ENCODE measurements at places on chromosomes 4 and X.
A peak's percentile ranks its signal among the peaks of the same experiment; 100 is the strongest.

DNA sequence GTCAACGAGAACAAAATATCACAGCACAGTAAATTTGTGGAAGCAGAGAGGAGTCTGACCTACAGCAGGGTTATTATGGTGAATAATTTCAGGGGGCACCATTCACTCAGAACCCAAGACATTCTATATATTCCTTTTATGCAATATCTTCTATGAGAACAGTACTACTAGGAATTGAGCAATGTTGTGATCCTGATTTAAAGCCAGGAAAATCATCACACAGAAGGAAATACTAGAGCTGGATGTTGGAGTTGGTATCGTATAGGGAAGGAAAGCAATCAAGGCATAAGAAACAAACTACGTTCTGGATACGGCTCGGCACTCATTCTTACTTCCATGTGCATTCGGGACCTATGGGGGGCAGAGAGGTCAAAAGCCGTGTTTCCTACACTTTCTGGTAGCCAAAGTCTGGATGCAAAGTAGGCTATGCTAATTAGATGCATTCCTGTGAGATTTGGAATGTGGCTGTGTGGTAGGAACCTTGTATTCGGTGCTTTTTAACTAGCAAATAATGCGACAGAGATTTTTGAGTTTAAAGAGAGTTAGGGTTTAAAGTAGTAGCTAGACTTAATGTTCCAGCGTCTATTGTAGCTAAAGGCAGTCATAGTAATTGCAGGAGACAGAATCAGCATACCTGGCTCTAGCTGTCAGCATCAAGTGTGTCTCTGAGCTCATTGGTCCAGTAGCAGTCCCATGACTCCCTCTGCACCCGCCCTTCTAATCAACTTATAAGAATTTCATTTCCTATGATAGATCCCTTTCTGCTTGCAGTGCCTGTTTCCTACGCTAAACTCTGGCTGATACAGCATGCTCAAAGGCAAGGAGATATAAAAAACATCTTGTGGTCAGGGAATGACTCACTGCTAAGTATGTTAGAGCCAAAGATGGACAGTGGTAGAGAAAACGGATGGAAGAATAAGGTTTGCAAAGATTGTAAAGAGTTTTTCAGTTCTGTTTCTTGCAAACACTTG, 43.3 kb upstream of the PDGFC start:
- DNase-seq = no peak

- DNase-seq = no peak
These were observed 53.9 kb upstream of the TENM3 start for GRCh38 chr4:182189103-182189878.

- no peak for DNase-seq
These were observed 158.9 kb downstream of the GC start for GRCh38 chr4:71625005-71625404.

- DNase-seq = no peak
These were observed 145.4 kb upstream of the RXFP1 start for GRCh38 chr4:158376106-158376840.

- DNase-seq = no peak
These were observed 11.5 kb downstream of the STK26 start for GRCh38 chrX:132034648-132035047.

GRCh38 chr4:2104556-2105345, 45.6 kb downstream of the NAT8L start:
- DNase-seq = no peak

GRCh38 chr4:113411496-113411938, 350.0 kb downstream of the CAMK2D start:
- DNase-seq = no peak

GRCh38 chr4:90542216-90542615, 415.0 kb downstream of the CCSER1 start:
- no peak for DNase-seq

GRCh38 chr4:176266026-176266425, 3.0 kb downstream of the ASB5 start:
- DNase-seq = no peak

DNA sequence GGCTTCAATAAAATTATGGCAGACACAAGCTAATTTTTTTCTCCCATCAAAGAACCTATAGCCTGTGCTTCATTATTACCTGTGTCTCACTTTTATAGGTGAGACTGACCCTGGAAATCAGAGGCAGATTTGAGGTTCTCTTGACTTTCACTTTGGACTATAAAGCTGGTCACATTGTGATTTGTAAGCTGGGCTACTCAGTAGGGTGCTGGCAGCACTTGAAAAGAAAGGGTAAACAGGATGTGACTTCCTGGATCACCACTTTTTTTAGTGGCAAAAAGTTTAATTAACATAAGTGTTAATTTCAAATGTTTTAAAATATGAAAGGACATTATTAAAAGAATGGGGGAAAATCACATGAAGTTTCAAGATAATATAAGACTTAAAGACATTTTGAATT, 50.6 kb upstream of the GATB start:
- DNase-seq = no peak

GRCh38 chrX:3638280-3638873, 75.1 kb downstream of the PRKX start:
- no peak for DNase-seq

DNA sequence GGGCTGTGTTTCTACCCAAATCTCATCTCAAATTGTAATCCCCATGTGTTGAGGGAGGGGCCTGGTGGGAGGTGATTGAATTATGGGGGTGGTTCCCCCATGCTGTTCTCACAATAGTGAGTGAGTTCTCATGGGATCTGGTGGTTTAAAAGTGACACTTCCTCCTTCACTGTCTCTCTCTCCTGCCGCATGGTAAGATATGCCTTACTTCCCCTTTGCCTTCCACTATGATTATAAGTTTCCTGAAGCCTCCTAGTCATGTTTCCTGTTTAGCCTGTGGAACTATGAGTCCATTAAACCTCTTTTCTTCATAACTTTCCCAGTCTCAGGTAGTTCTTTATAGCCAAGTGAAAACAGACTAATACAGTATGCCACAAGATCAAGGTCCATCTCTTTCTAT, 70.0 kb upstream of the MSX1 start:
- DNase-seq = no peak

- DNase-seq = peak; percentile 52
These were observed 2.4 kb downstream of the SPRY1 start for GRCh38 chr4:123398853-123399626.

DNA sequence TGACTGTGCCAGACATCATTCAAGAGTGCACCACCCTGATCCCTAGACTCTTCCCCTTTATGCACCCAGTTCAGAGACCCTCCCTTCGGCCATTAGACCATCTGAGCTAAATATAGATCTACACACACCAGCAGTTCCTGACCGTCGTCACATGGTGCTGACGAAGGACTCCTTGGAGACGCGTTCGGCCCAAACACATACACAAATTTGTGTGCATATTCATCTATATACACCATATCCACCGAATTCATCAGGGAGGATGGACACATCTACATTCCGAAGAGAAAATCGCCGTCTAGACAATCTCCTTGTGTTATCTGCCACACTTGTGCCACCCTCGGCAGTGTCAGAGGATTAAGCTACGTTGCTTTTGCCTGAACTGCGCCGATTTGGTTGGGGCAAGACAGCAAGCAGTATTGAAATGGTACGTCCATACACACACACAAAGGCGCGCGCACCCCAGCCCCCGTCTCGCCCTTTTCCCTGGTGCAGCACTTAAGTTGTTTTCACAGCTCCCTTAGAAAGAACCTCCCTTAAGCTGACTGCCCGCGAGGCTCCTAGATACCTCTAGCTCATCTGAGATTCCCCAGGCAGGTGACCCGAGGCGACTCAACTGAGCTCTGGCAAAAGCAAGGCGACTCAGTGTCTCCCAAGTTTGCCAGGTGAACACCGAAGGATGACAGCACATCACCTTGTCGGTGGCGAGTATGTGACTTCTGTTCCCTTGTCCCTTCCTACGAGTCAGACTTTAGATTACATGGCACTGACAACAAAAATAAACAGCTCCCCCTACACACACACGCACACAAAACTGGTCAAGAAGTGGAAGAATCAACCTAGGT, 1.0 kb downstream of the RASGEF1B start:
- DNase-seq = peak; percentile 53

DNA sequence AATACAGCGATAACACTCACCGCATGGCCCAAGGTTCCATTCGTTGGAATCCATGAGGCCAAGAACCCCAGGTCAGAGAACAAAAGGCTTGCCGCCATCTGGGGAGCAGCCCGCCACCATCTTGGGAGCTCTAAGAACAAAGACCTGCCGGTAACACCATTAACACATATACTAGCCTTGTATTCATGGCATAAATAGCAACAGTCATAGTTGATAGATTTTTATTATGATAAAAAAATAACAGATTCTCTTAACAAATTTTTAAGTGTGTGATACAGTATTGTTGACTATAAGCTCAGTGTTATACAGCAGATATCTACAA, 309.4 kb downstream of the GLUD2 start:
- no peak for DNase-seq

DNA sequence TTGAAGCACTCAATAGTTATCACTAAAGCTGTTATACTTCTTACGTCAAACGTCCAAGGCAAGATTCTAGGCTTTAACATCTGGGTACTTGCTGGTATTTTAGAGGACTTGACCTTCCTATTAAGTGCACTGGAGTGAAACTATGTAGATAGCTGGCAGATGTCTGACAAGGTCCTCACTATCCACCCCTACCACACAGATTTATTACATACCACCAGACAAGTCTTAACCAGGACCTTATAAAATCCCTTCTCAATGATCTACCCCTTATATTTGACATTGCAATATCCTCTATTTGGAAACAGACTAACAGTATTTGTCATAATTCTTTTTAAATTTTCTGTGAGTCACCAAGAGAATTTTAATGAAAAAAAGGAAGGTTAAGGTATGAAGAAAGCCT, 78.8 kb downstream of the PDGFC start:
- DNase-seq = no peak

- DNase-seq = peak; percentile 42
These were observed 29.4 kb downstream of the IRF2 start for GRCh38 chr4:184444953-184445309.

GRCh38 chr4:187598196-187598595, 397.4 kb upstream of the ZFP42 start:
- DNase-seq = no peak

GRCh38 chr4:3335982-3336381, 43.2 kb downstream of the RGS12 start:
- DNase-seq = no peak

GRCh38 chr4:118738090-118738489, 52.9 kb downstream of the METTL14 start:
- no peak for DNase-seq

DNA sequence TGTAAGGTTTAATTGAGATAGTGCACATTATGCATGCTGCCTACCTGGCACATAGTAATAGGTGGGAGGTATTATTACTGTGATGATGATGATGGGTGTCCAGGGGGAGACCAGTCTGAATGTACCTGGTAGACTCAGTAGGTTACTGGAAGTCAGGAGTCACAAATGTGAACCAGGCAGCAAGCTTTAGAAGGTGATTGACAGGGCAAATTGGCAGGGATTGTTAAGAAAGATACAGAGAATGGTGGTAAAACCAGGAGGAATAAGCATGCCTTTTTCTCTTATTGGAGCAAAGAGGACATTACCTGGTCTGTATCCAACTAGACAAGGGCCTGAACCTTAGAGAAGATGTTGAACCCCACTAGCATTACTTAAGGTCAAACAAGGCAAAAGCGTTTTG, 108.1 kb downstream of the ANXA3 start:
- DNase-seq = no peak

- no peak for DNase-seq
These were observed 200.1 kb upstream of the VCX3A start for GRCh38 chrX:6734844-6735634.

- no peak for DNase-seq
These were observed 129.4 kb downstream of the CLCN4 start for GRCh38 chrX:10286195-10286594.

- no peak for DNase-seq
These were observed 340 bp downstream of the HNRNPD start for GRCh38 chr4:82373486-82373815.

- no peak for DNase-seq
These were observed 64.5 kb downstream of the MID1 start for GRCh38 chrX:10555846-10556245.

DNA sequence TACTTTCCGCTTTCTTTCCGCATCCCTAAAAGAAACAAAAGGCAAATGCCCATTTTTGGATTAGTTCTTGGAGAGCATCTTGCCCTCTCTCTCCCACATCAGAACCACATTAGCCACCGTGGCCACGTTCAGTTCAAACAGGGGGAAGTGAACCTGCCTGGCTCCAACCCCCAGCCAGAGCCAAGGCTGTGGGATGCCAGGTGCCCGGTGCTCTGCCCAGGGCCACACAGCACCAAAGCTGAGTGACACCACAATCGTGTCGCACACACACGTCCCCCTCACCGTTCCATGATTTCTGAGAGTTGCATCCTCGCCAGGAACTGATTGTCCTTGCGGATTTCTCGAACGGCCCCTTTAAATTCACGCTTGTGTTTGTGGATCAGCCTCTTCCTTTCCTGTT, 24.3 kb downstream of the NOP14 start:
- DNase-seq = peak; percentile 8

DNA sequence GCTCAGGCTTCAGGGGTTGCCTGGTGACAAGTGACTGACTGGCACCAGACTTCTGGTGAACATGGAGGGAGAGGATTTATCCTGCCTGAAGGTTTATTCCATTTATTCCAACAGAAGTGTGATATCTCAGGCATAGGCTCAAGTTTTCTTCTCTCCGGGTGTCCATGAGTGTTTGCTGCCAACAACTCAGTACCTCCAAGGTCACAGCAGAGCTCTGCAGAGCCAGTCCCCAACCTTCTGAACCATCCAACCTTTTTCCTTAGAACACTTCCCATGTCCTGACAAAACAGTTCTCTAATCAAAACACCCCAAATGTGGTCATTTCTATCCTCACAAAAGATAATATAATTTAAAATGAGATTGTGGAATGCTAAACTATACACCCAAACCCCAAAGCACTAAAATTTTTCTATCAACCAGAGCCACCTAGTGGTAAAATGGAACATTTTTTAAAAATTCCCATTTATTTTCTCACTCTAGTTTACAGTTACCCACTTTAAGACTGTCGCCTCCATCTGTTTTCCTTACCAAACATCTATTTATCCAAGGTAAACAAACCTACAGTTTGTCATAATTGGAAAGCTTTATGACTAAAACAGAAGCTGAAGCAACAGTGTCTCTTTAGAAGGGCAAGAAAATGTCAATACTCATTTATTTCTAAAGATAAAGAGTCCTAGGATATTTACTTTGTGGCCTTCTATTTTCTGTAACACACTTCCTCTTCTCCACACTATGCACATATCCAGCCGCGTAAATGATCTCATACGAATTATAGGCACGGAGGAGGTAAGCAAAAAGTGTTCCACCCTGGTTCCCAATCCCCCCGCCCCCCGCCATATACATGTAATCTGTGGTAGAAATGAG, 39.5 kb downstream of the TMEM154 start:
- DNase-seq = no peak
